GM12891 (cell line): ENCODE measurements at places on chromosomes 1 and 21.

DNA sequence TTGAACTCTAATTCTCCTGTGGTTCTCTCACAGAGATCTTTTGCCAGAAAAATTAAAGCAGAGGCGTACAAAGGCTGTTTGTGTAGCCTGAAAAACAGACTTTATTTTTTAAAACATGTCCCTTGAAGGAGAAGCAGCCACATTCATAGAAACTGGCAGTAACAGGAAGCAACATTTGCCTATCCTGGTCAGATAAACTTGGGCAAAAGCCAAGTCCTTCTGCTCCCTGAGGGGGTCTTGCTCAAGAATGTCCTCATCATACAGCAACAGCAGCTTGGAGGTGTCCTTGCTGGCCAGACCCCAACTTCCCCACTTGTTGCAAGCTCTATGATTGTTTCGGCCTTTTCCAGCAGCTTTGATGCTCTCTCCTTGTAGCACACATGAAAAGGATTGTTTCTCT is 36.3 kb downstream of the MSTO1 start:
- no peak for DNase-seq

DNA sequence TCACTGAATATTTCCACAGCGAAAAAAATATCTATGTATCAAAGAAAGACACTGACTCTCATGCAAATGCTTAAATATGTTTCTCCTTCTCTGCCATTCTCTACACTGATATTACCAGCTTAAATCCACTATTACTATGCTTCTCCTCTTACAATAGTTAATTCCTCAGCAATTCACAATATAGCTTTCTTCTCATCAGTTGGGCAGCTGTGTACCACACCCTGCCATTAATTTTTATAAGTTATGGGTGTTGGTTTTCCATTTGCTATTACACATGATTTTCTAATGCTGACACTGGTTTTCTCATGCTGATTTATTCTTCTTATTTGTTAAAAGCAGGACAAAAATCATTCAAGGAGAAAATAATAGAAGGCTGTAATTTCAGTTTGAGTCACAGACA is 251.8 kb downstream of the TBX15 start:
- DNase-seq: no peak

- no peak for DNase-seq
Observed at GRCh38 chr1:227343727-227344551, 25.6 kb upstream of the CDC42BPA start.

DNA sequence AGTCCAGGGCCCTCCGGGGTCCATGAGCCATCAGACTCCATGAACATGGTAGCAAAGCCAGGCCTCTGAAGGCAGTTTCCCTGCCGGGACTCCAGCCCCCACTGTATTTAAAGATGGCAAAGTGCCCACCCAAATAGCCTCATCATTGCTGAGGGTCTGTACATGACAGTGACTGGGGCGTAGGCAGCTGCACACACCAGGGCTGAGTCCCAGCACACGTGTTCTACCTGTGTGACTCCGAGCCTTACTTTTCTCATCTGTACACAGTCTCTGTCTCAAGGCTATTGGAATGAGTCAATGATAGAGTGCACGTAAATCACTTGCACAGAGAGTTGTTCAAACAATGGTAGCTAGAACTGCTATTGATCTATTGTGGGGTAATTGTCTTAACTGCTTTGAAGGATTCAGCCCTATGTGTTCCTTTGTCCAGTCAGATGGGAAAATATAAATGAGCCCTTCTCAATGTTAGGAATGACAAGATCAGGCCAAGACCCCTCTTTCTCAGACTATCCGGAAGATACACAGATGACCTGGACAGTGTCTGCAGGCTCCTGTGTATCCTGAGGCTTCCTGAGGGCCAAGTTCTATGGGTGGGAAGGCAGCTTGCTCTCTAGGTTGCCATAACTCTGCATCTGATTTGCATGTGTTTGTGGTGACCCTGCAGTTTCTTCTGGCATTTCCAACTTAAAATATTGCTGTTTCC is 48.9 kb downstream of the RASSF5 start:
- no peak for DNase-seq

DNA sequence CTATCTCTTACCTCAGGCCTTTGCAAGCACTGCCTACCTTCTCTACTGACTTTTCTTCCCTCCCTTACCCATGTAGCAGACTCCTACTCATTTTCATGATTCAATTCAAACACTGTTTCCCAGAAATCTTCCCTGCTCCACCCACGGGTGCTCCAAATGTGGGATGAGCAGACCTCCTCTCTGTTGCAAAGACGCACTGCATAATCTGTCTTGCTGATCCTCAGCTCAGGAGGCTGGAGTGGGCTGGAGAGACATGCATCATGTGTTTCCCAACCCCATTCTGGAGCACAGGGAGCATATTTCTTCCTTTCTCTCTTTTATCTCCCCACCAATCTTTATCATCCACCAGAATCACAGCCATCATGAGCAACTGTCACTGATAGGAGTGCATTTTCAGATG is 459.9 kb upstream of the NFIA start:
- DNase-seq: no peak

DNA sequence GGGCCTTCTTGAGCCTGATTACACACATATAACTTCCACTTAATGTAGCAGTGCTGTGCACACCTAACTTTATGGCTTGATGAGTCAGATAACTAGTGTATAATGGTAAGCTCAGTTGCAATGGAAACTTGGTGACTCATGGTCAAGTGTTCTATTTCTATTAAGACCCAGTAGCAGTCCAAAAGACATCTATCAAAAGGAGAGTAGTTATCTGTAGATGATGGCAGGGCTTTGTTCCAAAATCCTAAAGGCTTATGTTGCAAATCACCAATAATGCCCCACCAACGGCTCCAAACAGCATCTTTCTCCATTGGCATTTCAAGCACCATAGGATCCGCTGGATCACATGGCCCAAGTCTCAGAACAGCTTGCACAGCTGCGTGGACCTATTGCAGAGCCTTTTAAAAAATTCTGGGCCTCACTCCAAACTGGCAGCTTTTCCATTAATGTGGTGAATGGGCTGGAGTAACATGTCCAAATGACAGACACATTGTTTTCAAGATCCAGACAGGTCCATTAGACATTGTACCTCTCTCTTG is 566.8 kb upstream of the USP24 start:
- DNase-seq: no peak

GRCh38 chr1:19744335-19744743 is 55.4 kb downstream of the TMCO4 start:
- no peak for DNase-seq

GRCh38 chr1:229204921-229205777 is 65.8 kb upstream of the RAB4A start:
- DNase-seq: no peak

DNA sequence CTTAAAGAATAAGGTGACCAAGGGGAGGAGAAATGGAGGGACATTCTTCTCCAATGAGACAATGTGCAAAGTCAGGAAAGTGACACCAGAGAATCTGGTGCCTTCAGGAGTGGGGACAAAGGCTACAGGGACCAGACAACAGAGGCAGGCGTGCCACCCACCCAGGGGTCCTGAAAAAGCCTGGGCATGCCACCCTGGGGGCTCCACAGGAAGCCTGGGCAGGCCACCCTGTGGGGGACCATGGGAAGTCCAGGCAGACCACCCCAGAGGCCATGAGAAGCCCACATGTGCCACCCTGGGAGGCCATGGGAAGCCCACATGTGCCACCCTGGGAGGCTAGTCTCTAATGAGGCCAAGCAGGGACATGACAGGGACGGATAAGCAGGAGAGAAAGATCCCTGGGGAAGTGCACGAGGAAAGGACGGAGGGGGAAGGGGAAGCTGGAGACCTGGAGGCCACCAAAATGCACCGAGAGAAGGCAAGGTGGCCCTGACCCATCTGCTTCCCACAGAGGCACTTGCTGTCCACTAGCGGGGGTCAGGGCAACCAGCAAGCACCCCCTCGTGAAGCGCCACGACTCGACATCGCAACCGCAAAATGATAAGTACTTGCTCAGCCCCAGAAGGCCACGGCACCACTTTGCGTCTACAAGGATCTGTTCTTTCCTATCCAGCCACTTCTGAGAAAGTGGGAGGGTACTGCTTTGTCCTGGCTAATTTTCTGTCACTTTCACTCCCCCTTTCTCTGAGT is 7.2 kb upstream of the PDE9A start:
- DNase-seq: no peak

GRCh38 chr1:167463080-167463479 is 55.2 kb downstream of the CD247 start:
- no peak for DNase-seq

DNA sequence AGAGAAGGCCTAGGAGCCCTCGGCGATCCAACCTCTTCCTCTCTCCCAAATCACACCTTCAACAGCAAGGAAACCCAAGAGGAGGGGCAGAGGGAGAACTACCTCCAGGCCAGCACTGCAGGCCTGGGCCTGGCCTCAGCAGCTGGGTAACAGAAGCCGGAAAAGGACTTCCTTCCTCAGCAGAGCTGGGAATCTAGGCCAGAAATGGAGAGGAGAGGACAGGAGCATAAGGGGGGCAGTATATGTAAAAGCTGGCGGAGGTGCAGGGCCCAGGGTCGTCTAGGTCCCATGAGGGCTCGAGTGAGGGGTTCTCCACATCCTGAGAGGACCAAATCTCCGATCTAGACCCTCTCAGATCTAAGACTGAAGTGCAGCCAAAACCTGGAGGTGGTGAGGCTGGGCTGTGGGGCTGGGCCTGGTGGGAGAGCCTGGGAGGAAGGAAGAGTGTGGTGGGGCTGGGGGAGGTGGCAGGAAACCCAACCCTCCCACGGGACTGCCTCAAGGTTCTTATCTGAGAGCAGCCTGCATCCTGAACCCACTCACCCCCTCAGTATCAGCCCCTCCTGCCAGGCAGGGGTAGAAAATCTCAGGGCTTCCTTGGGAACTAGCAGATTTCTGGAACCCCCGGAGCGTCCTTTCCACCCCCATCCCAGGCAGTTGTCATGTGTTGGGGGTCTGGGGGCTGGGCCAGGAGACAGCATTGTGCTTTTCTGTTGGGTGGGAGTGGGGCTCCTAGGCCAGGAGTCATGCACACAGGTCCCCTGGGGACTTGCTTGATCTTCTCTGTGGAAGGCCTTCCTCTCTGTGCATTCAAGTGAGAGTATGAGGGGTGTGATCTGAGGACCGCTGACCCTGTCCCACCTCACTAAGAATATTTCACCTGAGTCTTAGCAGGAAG is 33.0 kb downstream of the PIK3C2B start:
- DNase-seq: no peak

DNA sequence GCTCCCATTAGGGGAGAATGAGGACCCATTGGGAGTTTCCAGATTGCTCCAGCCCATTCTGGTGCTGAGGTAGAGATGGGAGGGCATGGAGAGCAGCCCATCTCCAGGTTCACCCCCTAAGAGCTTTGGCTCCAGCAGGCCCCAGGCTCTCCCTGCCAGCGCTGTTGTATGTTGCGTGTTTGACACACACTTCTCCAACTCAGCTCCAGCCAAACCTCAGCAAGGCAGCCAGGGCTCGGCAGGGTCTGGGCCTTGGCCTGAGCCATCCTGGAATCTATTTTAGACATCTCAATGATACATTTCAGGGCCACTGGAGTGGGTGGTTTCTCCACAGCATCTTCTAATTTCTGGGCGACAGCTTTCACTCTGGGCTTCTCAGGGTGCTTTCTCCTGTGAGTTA is 117.0 kb downstream of the NAV1 start:
- no peak for DNase-seq

- DNase-seq: no peak
Observed at GRCh38 chr21:35202431-35202830, 153.3 kb upstream of the RUNX1 start.

- no peak for DNase-seq
Observed at GRCh38 chr1:173507205-173507846, 30.2 kb downstream of the PRDX6 start.

DNA sequence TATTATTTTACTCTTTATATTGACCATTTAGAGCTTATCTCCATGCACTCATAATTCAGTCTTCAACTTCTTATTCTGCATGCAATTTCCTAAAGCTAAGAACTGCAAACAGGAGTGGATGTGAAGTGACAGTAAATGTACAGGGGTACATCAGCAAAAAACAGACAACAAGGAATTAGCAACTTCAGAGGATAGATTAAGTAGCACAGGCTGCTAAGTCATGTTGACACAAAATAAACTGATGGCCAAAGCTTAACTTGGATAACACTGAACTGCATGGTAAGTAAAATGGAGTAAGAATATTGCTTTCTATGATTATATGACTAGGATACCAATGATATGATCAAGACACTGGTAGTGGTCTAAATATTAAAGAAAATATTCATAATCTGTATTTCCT is 66.5 kb downstream of the USP24 start:
- no peak for DNase-seq

- DNase-seq: no peak
Observed at GRCh38 chr1:223759273-223759672, 46.9 kb downstream of the CAPN2 start.

DNA sequence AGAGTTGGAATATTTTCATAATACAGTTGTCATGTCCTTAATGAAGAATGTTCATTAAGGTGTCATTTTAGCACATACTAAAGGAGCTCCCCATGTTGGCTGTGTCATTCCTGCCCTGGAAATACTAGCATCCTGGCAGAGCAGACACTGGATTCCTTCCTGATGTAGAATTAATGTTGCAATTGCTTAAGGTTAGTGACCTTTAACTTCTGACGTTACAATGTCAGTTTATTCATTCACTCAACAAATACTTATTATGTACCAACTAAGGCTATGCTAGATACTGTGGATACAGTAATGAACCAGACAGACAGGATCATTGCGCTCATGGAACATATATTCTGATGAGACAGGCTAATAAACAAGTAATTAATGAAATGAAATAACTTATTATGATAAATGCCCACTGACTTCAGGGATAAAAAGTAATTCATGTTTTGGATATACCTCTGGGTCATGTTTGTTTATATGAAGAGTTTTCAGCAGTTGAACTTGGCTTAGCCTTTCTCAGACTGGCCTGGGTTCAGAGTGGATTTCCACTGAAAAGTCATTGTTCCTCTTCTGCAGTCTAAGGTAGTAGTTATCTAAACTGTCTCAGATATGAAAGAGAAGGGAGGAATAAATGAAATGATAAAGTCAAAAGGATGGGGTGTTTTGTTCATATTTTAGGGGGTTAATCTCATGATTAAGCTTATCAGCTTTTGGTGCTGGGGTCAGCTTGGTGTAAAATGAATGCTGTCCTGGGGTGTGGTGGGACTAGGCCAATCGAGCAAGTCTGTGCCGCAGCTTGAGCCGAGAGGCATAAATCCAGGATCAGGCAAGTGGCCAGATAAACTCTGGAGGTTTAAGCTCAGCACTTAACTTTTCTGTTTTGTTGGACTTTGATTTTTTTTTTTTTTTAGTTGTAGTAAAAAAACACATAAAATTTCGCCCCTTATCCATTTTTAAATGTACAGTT is 43.3 kb upstream of the KCNQ4 start:
- no peak for DNase-seq

- DNase-seq: no peak
Observed at GRCh38 chr1:225974454-225974853, 24.7 kb downstream of the SDE2 start.
